Posterior vena cava (tissue), 2 donors: ENCODE measurements at places on chromosomes 2 and 18. TPM values are rescaled to one million over a fixed set of nuclear protein-coding genes. Genes with fewer than 3 reads are reported as not detected.

The PHOSPHO2 gene
- total RNA-seq: 3.8 TPM

The RESP18 gene
- total RNA-seq: not detected

GRCh38 chr2:237724811-237725478, 73.6 kb upstream of the RBM44 start:
- DNase-seq: no peak

The SLC4A3 gene
- 10.1 TPM for total RNA-seq

- DNase-seq: no peak
Measured at GRCh38 chr2:202036601-202037037, 3.0 kb downstream of the FZD7 start.
